ENCODE measurements at places on chromosomes 16 and 17.

- DNase-seq = no peak
Measured at GRCh38 chr16:49470513-49470991, 96.9 kb downstream of the C16orf78 start.

GRCh38 chr17:40452216-40452787 is 9.1 kb downstream of the IGFBP4 start:
- DNase-seq = no peak

DNA sequence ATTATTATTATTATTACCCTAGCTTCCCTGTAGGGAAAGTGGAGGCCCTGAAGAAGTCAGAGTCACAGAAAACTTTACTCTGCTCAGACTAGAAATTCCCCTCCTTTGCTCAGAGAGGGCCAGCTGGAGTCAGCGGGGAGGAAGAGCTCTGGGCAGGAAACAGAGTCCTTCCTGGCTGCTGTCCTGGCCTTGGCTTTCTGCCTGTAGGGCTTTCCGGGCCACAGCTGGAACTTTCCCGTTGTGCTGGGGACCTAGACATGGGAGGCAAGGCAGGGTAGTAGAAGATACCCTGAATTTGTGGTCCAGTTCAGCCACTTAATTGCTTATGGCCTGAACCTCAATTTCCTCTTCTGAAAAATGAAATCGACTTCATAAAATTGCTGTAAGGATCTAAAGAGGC is 14.0 kb upstream of the CCL2 start:
- no peak for DNase-seq

GRCh38 chr16:49344401-49344800 is 29.2 kb upstream of the C16orf78 start:
- DNase-seq = no peak

DNA sequence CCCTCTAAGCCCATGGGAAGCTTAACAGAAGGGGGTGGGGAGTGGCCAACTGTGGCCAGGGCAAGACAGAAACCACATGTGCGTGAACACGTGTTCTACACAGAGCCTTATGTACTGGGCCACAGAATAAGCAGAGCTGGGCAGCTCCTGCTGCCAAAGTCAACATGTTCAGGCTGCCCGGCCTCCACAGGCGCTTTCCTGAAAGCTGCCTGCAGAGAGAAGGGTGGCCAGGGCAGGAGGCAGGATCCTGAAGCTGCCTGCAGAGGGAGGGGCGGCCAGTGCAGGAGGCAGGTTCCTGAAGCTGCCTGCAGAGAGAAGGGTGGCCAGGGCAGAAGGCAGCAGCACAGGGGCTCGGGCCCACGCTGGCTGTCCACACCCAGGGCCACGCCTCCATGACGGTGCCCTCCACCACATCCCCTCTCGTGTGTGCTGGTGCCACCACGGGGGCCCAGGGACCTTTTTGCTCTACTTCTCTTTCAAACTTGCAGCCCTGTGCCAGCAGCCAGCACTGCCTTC is 79.5 kb downstream of the ANKRD11 start:
- DNase-seq = no peak

- no peak for DNase-seq
Measured at GRCh38 chr17:83058266-83058798, 21.1 kb upstream of the METRNL start.

DNA sequence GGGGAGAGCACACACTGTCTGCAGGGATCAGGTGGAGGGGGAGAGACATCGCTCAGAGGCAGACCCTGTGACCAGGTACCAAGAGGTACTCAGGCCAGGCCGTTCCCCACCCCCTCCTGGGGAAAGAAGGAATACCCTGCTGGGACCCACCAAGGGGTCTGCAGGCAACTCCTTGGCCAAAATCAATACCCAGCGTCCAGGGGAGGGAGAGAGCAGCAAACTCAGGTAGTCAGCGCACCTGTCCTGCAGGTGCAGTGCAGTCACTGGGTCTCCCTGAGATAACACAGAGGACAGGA is 57.5 kb upstream of the DOC2B start:
- DNase-seq = no peak

DNA sequence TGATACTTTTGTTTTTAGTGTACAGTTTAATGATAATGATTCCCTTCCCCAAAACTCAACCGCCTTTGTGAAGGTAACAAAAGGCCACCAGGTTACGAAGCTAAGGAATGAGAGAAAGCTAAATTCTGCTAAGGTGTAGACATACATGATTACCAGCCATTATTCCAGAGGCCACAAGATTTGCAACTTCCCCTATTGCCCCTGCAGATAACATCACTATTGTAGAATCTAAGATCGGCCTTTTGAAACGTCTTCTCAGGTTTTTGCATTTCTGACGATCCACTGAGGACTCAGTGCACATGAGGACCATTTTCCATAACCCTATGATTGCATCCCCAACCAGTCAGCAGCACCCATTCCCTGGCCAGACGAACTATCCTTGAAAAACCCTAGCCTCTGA is 33.9 kb upstream of the SNN start:
- DNase-seq = no peak

DNA sequence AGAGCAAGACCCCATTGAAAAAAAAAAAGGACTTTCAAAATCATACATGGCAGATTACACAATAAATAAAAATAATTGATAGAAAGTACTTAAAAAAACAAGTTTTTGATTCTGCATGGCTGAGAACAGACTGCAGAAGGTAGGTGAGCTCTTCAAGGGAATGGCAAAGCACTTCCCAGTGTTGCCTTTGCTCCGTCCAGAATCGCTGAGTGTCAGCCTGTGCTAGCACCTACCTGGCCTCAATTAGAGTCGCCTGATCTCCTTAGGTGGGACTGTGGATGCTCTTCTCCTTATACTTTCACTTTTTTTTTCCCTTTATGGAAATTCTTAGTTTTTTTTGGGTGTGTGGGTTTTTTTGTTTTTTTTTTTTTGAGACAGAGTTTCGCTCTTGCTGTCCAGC is 6.0 kb upstream of the TMEM220 start:
- DNase-seq = no peak

GRCh38 chr16:75252946-75253911 is 1.8 kb upstream of the BCAR1 start:
- no peak for DNase-seq

DNA sequence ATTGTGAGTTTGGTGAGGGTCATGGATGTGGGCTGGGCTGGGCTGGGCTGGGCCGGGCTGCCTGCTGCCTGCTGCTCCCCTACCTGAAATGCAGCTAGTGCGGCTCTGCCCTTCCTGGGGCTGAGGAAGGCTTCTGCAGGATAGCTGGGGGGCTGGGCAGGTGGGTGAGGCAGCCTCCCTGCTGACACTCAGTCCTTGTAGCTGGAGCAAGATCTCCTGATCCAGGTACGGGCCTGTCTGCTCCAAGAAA is 4.7 kb downstream of the RPL13 start:
- DNase-seq = no peak

- no peak for DNase-seq
Measured at GRCh38 chr17:4502466-4503154, 3.9 kb downstream of the SPNS2 start.

DNA sequence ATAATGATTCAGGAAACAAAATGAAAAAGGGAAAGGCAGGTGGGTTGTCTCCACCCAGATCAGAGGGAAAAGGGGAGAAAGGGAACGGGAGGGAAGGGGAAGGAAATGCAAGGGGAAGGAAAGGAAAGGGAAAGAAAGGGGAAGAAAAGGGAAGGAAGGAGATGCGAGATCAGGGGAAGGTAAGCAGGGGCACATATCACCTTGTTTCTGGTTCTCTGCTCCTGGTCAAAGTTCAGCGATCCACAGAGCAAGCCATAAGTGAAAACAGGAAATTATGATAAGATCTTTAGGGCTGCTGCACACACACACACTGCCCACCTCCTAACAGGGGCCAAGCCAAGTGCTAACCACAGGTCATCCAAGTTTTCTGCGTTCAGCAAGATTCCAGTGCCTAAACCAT is 37.5 kb upstream of the GRIN2A start:
- no peak for DNase-seq

GRCh38 chr16:64253525-64253924 is 868.3 kb downstream of the CDH11 start:
- no peak for DNase-seq

- no peak for DNase-seq
Measured at GRCh38 chr16:4520913-4521312, 17.7 kb downstream of the CDIP1 start.

DNA sequence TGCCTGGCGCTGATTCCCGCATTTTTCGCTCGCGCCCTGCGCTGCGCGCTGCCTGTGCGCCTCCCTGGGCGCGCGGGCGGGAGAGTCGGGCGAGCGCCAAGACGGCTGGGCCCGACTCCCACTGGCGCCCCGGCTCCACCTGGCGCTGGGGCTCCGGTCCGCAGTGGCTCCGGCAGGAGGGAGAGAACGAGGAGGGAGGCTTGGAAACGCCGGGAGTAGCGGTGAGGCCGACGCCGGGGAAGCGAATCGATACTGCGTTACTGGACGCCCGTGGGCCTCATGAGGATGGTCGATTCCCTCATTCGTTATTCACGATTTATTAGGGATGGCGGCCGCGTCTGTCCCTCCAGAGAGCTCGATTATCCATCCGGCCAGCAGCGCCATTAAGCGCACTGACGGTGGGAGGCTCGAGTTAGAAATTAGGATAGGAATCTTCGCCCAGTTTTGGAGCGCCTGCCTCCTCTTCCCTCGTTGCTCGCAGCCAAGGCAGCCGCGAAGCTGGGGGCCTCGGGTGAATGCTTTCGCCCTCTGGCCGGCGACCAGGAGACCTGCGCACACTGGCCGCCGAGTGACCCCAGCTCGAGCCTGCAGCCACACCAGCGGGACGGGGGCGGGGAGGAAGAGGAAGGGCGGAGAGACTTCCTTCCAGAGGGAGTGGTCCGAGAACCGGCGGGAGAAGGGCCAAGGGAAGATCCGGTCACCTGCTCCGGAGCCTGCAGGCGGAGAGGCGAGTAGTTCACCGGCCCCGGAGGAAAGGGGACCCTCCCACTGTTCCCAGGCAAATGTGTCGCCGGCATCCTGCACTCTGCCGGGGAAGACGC is 1.3 kb upstream of the PCGF2 start:
- peak; percentile 81 for DNase-seq

- DNase-seq = no peak
Measured at GRCh38 chr16:68749432-68749831, 12.3 kb downstream of the CDH1 start.

GRCh38 chr16:28279006-28279405 is 13.3 kb upstream of the SBK1 start:
- DNase-seq = no peak

DNA sequence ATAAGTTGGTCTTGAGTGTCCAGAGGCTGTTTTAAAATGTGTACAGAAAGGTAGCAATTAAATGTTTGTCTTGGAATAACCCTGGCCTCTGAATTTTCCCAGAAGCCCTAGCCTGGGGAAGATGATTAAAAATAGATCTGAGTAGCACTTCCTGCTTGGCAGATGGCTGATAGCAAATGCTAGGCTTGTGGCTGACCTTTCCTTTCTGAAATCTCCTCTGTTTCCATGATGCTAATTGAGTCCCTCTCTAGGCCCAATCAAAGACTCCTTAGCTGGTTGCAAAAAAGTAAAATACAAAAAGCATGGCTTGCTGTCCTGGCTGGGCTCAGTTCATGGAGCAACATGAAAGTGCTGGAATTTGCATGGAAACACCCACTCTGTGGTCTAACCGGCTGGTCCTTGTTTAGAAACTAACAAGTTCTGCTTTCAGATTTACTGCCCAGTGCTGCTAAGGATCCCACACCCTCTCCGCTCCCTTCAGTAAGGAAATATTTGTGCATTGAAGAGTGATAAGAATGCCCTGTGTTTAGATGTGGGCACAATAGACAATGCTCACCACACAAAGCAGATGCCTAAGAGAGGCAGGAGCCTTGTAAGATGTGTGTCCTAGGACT is 40.8 kb downstream of the YPEL2 start:
- DNase-seq = no peak

GRCh38 chr16:11253009-11253994 is 2.7 kb downstream of the SOCS1 start:
- DNase-seq = no peak

DNA sequence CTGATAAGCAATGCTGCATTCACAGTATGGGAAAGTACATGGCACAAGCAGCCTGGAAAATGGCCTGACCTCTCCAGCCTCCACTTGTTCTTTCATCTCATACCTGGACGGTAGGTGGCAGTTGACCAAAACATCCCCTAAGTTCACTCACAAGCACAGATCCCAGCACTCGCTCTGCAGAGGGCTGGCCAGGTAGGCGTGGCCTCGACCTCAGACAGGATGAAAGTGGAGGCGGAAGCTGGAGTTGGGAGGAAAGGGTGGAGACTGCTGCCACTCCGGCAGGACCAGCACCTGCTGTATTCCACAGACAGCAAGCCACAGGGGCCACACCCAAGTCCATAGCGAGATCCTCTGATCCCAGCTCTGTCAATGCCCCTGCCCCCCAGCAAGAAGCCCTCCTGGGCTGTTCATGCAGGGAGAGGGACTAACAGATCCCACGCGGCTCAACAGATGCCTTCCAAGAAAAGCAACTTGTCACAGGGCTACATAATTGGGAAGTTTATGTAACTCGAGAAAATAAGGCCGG is 31.3 kb downstream of the ZCCHC14 start:
- peak; percentile 94 for DNase-seq

- DNase-seq = no peak
Measured at GRCh38 chr17:19317359-19318095, 45.0 kb downstream of the B9D1 start.

GRCh38 chr17:46000757-46001156 is 1.7 kb downstream of the STH start:
- DNase-seq = no peak

- no peak for DNase-seq
Measured at GRCh38 chr17:73182616-73183310, 10.1 kb upstream of the COG1 start.

- DNase-seq = no peak
Measured at GRCh38 chr17:11182430-11182829, 58.6 kb upstream of the SHISA6 start.

- DNase-seq = peak; percentile 53
Measured at GRCh38 chr16:54928411-54929089, 2.1 kb upstream of the IRX5 start.

DNA sequence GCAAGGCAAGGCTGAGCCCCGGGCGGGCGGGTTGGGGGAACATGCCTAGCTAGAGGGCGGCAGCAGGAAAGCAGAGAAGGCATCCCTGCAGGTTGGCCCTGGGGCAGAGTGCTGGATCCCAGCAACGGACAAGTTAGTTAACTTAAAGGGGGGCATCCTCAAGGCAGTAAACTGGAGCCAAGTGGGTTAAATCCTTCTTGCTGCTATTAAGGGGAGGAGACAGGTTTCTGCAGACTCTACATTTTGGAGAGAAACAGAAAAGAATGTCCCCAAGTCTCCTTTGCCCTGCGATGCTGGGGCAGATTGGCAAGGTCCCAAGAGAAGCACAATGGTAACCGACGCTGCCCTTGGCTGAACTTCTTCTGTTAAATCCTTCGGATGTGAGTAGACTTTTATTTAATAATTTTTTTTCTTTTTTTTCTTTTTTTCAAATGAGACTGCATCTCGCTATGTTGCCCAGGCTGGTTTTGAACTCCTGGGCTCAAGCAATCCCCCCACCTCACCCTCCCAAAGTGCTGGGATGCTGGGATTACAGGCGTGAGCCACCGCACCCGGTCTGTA is 14.0 kb downstream of the ATP5PD start:
- DNase-seq = no peak

DNA sequence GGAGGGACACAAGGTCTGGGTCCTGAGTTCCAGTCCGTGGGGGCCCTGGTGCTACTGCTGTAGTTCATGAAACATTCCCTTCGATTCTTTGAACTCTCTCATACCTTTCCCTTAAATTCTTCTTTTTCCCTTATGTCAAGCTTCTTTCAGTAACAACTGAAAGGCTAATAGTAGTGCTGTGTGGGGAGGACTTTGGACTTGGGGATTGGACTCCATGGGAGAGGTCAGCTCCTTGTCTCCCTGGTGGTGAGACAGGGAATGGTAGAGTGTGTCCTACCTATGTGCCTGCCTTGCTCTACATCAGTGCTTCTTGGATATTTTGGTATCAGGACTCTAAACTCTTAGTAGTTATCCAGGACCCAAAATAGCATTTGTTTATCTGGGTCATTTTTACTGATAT is 628.1 kb downstream of the WWOX start:
- DNase-seq = no peak

Measured in LoVo (cell line).